ENCODE measurements at places on chromosomes 1 and 21. TPM values are rescaled to one million over a fixed set of nuclear protein-coding genes. Genes with fewer than 3 reads are reported as not detected.

DNA sequence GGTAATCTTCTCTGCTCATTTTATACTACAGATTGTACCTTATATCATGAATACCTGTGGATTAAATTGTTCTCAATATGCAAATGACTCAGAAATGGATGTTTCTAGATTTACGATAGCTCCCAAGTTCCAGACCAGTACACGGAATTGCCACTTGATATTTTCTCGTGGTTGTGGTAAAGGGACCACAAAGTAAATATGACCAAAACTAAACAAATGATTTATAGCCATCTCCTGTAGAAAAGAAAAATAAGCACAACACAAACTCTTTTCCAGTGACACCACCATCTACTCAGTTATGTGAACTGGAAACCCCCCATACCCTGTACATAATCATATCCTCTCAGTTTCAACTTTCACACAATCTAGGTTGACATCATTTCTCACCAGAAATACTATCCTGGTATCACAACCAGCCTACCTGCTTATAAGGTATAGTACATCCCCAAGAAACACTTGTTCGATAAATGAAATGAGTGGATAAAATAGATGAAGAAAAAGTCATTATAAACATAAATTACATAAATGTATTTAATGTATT, 172.3 kb downstream of the ADGRL4 start:
- no peak overlapping the region for H3K27ac ChIP-seq
- no peak overlapping the region for H3K4me3 ChIP-seq
- no peaks in the 10 kb centered on the region for H3K27me3 ChIP-seq
- no peaks in the 10 kb centered on the region for H3K36me3 ChIP-seq

DNA sequence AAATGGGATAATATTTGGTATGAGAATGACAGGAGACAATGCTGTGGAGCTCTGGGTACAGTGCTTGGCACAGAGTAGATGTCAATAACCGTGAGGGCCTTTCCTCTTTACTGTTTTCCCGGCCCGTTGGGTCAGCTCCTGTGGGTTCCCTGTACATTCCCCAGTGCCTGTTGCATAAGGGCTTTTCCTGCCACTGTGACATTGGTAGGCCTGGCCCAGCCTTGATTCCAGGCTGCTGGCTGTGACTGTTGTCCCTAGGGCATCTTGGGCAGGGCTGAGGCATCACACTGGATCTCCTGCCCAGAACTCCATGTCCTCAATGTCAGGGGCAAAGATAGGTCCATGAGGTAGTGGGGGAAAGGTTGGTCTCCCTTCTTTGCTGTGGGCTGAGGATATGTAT, 25.8 kb upstream of the MYCL start:
- no peaks in the 10 kb centered on the region for H3K27me3 ChIP-seq
- no peak for DNase-seq
- no peak overlapping the region for H3K27ac ChIP-seq
- H3K4me3 ChIP-seq = no peak overlapping the region
- peaks cover 3% of the 10 kb centered on the region for H3K4me1 ChIP-seq
- H3K36me3 ChIP-seq = no peaks in the 10 kb centered on the region

- H3K4me3 ChIP-seq = no peak overlapping the region
- H3K27ac ChIP-seq = peak overlapping the region; percentile 91
- DNase-seq = peak; percentile 98
- H3K27me3 ChIP-seq = no peaks in the 10 kb centered on the region
These were observed 213.7 kb downstream of the PBX1 start for GRCh38 chr1:164772635-164773034.

- no peaks in the 10 kb centered on the region for H3K4me1 ChIP-seq
- no peaks in the 10 kb centered on the region for H3K36me3 ChIP-seq
- peak; percentile 45 for DNase-seq
- no peaks in the 10 kb centered on the region for H3K27me3 ChIP-seq
These were observed 140.1 kb upstream of the FMN2 start for GRCh38 chr1:239951511-239952140.

GRCh38 chr21:35857095-35857494, 203.2 kb downstream of the SETD4 start:
- H3K27me3 ChIP-seq = peaks cover 25% of the 10 kb centered on the region
- no peaks in the 10 kb centered on the region for H3K36me3 ChIP-seq
- H3K4me3 ChIP-seq = no peak overlapping the region
- DNase-seq = no peak
- H3K4me1 ChIP-seq = no peaks in the 10 kb centered on the region
- no peak overlapping the region for H3K27ac ChIP-seq

DNA sequence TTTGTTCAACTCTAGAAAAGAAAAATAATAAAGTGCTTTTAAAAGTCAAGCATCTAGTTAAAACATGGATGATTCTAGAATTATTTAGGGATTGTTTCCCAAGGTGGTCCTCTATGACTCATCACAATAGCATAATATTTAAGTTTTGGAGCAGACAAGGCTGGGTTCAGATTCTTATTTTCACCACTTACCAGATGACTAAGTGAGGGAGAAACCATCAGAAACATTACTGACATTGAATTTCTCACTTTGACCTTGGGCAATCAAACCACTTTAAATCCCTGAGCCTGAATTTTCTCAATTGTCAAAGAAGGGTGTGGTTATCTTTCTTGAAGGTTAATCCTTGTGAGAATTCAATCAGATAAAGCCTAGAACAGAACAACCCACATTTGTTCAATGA, 102.5 kb upstream of the PTGFR start:
- no peak overlapping the region for H3K27ac ChIP-seq
- no peaks in the 10 kb centered on the region for H3K4me1 ChIP-seq

GRCh38 chr1:211893260-211893659, 62.7 kb upstream of the LPGAT1 start:
- no peaks in the 10 kb centered on the region for H3K4me1 ChIP-seq
- H3K27me3 ChIP-seq = no peaks in the 10 kb centered on the region
- DNase-seq = no peak
- H3K4me3 ChIP-seq = no peak overlapping the region

GRCh38 chr1:116230712-116231111, 119.5 kb downstream of the MAB21L3 start:
- H3K4me1 ChIP-seq = no peaks in the 10 kb centered on the region
- H3K4me3 ChIP-seq = no peak overlapping the region
- H3K27me3 ChIP-seq = no peaks in the 10 kb centered on the region
- no peaks in the 10 kb centered on the region for H3K36me3 ChIP-seq

- H3K36me3 ChIP-seq = peaks cover 20% of the 10 kb centered on the region
- no peak overlapping the region for H3K4me3 ChIP-seq
- DNase-seq = no peak
- H3K27me3 ChIP-seq = no peaks in the 10 kb centered on the region
- no peaks in the 10 kb centered on the region for H3K4me1 ChIP-seq
These were observed 32.7 kb downstream of the DDI2 start for GRCh38 chr1:15649937-15650336.

GRCh38 chr1:203038891-203039608, 12.8 kb downstream of the PPFIA4 start:
- peaks cover 13% of the 10 kb centered on the region for H3K4me1 ChIP-seq
- no peaks in the 10 kb centered on the region for H3K27me3 ChIP-seq
- H3K4me3 ChIP-seq = no peak overlapping the region

- H3K4me3 ChIP-seq = no peak overlapping the region
- no peak for DNase-seq
- H3K27me3 ChIP-seq = no peaks in the 10 kb centered on the region
- no peak overlapping the region for H3K27ac ChIP-seq
- H3K4me1 ChIP-seq = no peaks in the 10 kb centered on the region
- H3K36me3 ChIP-seq = no peaks in the 10 kb centered on the region
These were observed 58.9 kb downstream of the LHX4 start for GRCh38 chr1:180288940-180289339.

DNA sequence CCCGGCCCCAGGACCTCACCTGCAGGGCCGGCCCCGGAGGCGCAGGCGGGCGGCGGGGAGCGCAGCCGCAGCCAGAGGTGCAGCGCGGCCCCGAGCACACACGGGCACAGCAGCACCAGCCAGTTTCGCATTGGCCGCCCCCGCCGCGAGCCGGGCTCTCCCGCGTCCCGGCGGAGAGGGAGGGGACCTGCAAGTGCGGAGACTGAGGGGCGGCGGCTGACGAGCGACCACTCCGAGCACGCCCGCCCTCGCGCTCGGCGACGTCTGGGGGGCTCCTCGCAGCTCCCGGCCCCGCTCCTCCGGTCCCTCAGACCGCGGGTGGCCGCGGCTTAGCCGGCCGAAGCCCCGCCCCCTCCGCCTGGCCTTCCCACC, at the start of gene B3GALNT2:
TSS of gene B3GALNT2 (minus strand) at position 331 of the 372 bp plus-strand sequence. CDS start at position 131, 200 bp downstream.
- no peaks in the 10 kb centered on the region for H3K36me3 ChIP-seq
- peak within 1 kb of the TSS; percentile 99 for H3K27ac ChIP-seq
- peaks cover 6% of the 10 kb centered on the region for H3K4me1 ChIP-seq

DNA sequence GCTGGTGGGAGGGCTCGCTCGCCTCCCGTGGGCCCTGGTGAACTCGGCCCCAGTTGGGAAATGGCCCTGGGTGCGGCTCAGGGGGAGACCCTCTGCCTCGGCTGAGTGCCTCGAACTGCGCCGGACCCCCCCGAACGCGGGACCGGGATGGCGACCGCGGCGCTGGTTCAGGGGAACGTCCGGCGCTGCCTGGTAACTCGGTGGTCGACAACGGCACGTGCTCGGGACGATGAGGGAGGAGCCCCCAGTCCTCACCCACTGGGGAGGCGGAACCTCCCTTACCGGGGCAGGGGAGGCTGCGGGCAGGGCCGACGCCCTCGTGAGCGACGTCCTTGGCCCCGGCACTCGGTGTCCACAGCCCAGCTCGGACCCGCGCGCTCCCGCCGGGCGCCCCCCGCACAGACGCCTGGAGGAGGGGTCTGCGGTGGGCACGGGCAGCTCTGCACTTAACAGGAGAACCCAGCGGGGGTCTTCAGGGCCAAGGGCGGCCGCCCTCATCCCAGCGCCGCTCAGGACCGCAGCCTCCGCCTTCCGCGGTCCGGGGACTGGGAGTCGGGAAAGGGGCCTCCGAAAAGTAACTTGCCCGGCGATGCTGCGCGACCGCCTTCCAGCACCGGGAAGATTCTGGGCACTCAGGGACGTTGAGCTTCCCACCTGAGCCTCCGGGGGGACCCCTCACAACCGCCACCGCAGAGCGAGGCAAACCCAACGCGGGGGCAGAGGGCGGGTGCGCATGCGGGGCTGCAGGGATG, 1.7 kb downstream of the HES4 start:
- H3K4me3 ChIP-seq = peak overlapping the region; percentile 59
- no peaks in the 10 kb centered on the region for H3K27me3 ChIP-seq
- peaks cover 14% of the 10 kb centered on the region for H3K4me1 ChIP-seq
- no peak for DNase-seq
- H3K27ac ChIP-seq = no peak overlapping the region
- H3K36me3 ChIP-seq = no peaks in the 10 kb centered on the region

DNA sequence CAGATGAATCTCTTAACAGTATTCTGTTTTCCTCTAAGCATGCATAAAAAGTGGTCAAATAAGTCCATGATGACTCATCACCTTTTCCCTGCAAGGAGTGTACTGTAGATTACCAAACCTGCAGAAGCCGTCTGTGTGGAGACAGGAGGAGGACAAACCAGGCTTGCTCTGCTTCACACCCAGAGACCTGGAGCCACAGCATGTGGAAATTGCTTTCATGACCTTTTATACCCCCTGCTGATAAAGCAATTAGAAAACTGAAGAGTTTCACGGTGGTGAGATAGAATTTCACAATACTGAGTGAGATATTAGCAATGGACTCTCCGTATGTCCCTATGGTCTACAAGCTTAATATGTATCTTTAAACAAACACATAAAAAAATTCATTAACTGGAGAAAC, 9.4 kb downstream of the CORT start:
- DNase-seq = peak; percentile 85
- H3K4me3 ChIP-seq = no peak overlapping the region
- peaks cover 12% of the 10 kb centered on the region for H3K4me1 ChIP-seq
- H3K27me3 ChIP-seq = no peaks in the 10 kb centered on the region
- H3K27ac ChIP-seq = no peak overlapping the region

DNA sequence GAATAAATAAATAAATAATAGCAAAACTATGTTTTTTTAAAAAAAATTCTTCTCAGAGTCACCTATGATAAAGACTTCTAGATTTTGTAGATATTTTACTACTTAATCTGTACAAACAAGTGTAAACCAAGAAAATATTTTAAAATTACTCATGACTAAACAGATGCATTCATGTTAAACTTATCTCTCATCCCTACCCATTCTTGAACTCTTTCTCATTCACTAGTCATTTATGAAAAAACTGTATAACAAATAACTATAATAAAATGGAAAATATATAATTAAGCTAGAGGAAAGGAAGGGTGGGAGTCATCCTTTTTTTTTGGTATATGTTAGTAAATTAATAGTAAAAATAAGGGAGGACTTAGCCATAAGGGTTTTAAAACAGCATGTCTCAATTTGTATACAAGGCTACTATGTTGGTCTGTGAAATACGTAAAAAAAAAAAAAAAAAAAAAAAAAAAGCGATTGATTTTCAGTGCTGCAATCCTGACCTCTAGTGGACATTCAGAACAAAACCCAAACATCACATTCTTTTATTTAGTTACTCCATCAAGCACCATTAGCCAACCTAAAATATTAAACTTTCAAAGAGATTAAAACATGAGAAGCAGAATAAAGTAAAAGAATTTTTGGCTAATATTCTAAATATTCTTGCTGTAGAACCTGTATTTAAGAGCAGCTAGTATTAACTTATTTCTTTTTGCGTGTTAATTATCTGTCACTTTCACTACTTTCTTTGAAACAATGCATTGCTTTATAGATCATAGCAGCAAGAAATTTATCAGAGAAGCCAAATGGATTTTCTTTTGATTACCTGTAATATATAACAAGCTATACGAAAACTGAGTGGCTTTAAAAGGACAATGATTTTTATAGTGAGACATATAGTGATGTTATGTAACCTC, 255.8 kb upstream of the CACYBP start:
- H3K36me3 ChIP-seq = no peaks in the 10 kb centered on the region
- H3K27me3 ChIP-seq = no peaks in the 10 kb centered on the region
- no peaks in the 10 kb centered on the region for H3K4me1 ChIP-seq
- H3K27ac ChIP-seq = no peak overlapping the region
- no peak overlapping the region for H3K4me3 ChIP-seq

DNA sequence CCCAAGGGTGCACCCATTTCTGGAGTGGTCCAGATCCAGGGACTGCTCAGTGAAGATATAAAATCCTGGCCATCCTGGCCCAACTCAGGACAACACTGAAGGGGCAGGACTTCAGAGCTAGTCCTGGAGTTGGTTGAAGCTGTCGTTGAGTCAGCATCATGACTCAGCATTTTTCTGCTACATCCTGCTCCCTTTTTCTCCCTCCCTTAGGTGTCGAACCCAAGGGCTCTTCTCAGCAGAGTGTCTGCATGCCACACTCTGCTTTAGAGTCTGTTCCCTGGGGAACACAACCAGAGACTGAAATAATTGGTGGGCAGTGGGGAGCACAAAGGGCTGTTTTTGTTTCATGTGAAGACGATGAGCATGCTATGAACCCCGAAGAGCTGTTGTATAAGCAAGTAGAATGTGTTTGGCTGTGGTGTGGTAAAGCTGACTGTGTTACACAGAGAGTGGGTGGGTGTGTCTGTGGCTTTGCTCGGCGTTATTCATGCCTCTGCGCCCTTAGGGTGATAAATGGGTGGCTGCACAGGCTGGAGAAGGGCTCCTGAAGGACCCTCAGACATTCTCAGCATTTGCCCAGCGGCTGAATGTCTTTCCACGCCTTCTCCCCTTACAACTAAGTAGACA, 167.2 kb downstream of the CYYR1 start:
- H3K36me3 ChIP-seq = no peaks in the 10 kb centered on the region
- peaks cover 18% of the 10 kb centered on the region for H3K4me1 ChIP-seq
- no peaks in the 10 kb centered on the region for H3K27me3 ChIP-seq
- H3K27ac ChIP-seq = peak overlapping the region; percentile 59

The RNU1-2 gene
- 1,553 TPM for total RNA-seq

The CFAP298 gene
- 28.2 TPM for total RNA-seq

The ZBTB18 gene
- 15.5 TPM for total RNA-seq

The MYBPH gene
- not detected for total RNA-seq

The PTGFR gene
- 0.36 TPM for total RNA-seq

The LGR6 gene
- total RNA-seq = 0.27 TPM

The FAAH gene
- 1.2 TPM for total RNA-seq

The CFH gene
- total RNA-seq = 32.3 TPM
